Stimulated activated CD4-positive, alpha-beta T cell treated with anti-CD3 and anti-CD28 coated beads, Interleukin-1b, Interleukin-23, amount 100 ng/mL, for 4 hours (primary cell): ENCODE measurements at places on chromosomes 6 and 20.

DNA sequence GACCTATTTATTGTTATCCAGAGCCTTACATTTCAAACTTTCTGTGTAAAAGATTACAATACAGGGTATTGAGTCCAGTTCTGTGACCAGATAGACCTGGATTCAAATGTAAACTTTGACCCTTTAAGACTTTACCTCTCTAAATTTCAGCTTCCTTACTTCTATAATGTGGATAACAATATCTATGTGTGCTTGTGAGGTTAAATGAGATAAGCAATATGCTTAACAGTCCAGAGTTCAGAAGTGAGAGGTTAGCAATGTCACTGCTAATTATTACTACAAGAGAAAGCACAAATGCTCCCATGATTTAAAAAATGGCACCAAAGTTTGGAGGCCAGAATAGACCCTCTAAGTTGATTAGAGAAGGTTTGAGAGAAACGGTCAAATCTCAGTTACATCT, 27.5 kb downstream of the EPB41L2 start:
- no peak for DNase-seq

DNA sequence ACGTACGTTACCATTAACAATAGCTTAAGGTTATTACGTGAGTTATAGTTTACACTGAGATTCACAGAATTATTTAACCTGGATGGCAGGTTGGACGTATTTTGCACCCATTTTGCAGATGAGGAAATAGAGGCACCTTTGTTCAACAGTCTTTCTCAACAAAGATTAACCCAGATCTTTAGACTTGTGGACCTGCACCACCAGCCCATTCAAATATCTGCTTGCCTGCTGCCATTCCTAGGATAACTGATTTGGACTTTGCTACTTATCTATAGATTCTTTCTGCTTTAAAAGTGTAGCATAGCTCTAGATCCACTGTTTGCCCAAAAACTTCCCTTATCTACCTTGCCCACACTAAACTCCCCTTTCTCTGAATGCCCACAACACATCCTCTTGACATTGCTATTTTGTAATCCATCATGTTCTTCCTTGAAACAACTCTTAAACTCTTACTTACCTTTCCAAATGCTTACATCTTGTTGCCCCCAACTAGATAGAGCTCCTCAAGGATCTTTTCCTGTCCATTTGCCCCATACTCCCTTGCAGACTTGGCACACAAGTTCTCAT, 56.4 kb upstream of the TNFAIP3 start:
- no peak for DNase-seq

GRCh38 chr20:3753098-3753497, 14.5 kb downstream of the ADISSP start:
- DNase-seq = peak; percentile 48

- DNase-seq = no peak
Measured at GRCh38 chr20:62792182-62792939, 3.9 kb upstream of the MRGBP start.

- no peak for DNase-seq
Measured at GRCh38 chr20:19840111-19840710, 82.2 kb downstream of the RIN2 start.

- DNase-seq = no peak
Measured at GRCh38 chr6:89928604-89929003, 34.3 kb downstream of the GJA10 start.

- no peak for DNase-seq
Measured at GRCh38 chr20:20780127-20780824, 67.8 kb upstream of the RALGAPA2 start.

DNA sequence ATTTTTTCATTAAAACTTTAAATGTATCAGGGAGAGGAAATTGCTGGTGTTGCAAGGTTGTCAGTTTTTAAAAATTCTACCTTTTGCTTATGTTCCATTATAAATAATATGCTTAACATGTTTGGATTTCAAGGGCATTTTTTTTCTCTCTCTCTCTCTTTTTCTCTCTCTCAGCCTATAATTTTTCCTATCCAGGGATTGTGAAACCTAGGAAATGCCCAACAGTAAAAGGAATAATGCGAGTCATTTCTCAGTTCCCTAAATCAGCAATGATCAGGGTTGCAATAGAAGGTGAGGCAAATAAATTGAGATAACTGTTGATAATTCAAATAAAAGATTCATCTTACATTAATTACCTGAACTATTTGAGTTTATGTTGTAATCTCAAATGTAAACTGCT, 53.2 kb upstream of the IFNGR1 start:
- DNase-seq = no peak

GRCh38 chr6:14544666-14545065, 427.1 kb downstream of the CD83 start:
- no peak for DNase-seq

GRCh38 chr20:5920581-5920980, 29.8 kb downstream of the TRMT6 start:
- DNase-seq = no peak

DNA sequence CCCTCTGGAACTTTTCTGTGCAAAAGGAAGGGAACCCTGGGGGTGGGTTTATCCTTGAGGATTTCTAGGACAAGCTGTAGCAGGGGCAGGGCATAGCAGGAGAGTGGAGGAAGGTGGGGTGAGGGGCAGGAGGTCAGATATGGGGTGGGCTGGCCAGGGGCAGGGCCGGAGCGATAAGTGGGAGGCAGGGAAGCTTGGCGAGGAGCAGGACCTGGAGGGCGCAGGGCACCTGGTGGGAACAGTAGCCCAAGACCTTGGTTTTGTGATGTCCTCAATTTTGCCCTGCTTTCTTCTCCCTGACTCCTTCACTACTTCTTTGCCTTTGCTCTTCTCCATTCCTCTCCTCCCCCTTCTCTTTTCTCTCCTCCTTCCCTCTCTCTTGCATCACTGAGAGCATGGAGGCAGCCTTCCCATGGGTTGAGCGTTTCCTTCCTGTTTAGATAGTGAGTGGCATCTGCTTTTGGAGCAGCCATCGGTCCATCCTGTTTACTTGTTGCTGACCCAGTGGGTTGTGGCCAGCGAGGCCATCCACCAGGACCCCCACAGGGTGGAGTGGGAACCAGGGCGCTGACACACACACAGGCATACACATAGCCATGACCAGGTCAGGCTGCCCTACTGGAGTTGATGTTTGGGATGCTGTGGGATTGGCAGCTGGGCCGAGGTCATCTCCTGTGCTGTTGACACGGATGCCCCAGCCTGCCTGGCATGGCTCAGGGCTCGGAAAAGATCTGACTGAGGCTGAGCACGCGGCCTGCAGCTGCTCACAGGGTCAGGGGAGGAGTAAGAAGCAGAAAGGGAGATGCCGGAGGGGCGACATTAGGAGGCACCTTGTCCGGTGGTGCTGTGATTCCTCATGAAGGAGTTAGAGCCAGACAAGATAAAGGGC, 121.0 kb upstream of the RNF24 start:
- DNase-seq = no peak

GRCh38 chr6:130500693-130501092, 134.9 kb downstream of the TMEM200A start:
- no peak for DNase-seq

DNA sequence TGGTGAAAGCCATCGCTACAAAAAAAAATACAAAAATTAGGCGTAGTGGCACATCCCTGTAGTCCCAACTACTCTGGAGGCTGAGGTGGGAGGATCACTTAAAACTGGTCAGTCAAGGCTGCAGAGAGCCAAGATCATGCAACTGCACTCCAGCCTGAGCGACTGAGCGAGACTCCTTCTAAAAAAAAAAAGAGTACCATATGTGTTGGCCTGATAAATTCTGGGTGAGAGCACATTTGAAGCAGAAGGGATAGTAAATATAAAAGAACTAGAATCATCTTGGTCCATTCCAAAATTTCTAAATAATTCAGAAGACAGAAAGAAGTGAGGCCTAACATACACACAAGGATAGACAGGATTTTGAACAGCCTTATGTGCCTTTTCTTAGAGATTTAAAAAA, 2.2 kb downstream of the IBTK start:
- no peak for DNase-seq

GRCh38 chr20:38764567-38765318, 16.5 kb downstream of the ACTR5 start:
- peak; percentile 34 for DNase-seq

DNA sequence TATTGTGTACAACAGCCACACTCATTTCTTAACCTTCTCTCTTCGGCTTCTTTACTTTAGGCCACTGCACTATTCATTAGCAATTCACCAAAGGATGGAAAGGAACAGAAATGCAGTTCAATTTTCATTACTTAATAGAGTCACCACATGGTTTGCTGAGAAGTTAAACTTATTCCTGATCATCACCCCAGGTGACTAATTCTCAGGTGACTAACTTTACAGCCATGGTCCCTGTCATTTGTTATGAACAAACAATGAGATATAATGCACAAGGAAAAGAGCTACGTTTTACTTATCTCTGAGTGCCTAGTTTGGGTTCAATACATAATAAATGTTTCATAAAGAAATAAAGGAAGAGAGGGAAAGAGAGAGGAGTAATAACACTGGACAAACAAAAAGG, 45.8 kb upstream of the DST start:
- DNase-seq = no peak

GRCh38 chr6:82589509-82590206, 226.0 kb downstream of the TPBG start:
- no peak for DNase-seq

DNA sequence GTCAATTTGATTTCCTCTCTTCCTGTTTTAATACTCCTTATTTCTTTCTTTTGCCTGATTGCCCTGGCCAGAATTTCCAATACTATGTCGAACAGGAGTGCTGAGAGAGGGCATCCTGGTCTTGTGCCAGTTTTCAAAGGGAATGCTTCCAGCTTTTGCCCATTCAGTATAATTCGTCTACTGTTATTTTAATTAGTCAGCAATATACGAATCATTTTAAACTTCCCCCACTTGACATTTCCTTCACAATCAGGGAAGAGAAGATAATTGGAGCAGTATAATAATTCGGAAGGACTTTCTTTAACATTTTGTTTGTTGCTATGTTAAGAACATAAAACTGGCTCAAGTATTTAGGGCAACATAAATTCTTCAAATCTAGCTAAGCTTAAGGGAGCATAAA, 860.3 kb upstream of the SLC35B3 start:
- DNase-seq = no peak

DNA sequence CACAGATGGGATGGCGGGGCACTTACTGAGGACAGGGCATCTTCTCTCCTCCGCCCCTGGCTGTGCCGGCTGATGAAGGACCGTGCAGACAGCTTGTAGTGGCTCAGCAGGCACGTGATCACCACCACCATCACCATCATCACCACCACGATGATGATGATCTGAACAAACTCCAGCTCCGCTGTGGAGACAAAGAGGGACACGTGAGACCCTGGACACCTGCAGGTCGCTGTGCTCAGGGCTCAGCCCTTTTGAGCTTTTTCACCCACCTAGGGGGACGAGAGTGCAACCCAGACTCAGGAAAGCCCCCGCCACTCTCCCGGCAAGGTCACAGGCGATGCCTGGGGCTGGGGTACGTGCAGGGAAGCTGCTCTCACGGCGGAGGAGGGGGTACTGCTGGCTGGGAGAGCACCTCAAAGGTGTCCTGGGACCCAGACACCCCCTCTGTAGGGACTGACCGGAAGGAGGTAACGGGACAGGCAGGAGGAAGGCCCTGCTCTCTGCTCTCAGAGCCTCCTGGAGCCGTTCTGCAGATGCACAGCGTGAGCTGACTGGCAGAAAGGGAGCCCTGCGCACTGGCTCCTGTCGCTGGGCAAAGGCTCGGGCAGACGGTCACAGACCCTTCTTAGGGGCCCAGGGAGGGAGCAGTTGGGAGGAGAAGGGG, 39.4 kb upstream of the ZBP1 start:
- DNase-seq = no peak

DNA sequence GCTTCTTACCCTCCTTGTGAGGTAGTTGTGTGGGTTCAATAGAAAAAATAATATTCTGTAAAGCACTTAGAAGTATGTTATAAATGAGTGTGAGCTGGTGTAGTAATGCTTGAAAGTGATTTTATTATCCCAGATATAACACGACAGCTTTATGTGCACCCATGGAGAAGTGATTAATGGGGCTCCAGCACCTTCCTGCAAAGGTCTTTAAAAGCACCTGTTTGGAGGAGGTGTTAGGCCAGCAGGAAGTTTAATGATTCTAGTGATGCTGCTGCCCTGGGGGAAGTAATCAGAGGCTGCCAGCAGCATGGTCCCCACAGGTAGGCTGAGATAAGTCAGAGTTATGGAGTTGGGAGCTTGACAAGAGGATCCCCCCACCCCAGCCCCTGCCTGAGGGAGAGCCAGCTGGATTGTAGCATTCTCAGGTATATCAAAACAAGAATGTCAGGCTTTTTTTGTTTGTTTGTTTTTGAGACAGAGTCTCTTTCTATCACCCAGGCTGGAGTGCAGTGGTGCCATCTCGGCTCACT, 166.3 kb downstream of the PHACTR1 start:
- no peak for DNase-seq

DNA sequence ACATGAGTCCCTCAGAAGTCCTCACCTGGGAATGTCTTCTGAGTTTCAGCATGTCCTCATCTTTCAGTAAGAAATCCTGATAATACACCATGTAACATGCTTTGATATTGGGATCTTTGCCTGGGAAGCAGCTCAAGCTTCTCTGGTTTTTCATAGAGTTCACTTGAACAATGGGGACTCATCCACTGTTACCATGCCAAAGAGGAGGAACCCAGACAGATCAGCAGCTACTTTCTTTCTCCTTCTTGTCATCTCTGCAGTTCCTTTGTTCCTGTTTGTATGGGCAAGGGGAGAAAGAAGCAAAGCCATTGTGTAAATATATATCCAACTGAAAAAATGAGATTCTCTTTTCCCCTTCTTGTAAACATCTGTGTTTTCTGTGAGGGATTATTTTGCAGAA, 450.6 kb upstream of the HS3ST5 start:
- DNase-seq = no peak

- DNase-seq = no peak
Measured at GRCh38 chr6:105932440-105932839, 153.7 kb upstream of the PRDM1 start.

GRCh38 chr20:56582542-56582941, 46.6 kb upstream of the TFAP2C start:
- DNase-seq = no peak

- no peak for DNase-seq
Measured at GRCh38 chr20:20251836-20252235, 116.1 kb upstream of the INSM1 start.

DNA sequence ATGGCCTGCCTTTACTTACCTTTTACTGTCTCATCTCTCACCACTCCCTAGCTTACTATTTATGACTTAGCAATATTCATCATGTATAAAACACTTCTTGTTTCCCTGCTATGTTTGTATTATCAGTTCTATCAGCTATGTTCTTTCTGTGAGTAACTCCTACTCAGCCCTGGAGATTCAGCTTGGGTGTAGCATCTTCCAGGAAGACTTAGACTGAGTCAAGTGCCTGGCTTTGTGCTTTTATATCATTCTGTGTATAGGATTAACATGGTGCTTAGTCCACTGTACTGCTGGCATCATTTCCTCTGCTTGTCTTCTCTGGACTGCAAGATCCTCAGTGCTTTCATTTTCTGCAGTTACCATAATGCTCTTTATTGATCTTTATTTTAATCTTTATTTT, 257.8 kb downstream of the BTBD3 start:
- no peak for DNase-seq
